NK-92 treated with Interleukin-12 subunit alpha and Interleukin-12 subunit beta, amount 100 ng/mL, for 24 hours (cell line): ENCODE measurements at places on chromosomes 7 and 10.

GRCh38 chr10:29648114-29648982, 13.6 kb upstream of the SVIL start:
- DNase-seq: no peak

DNA sequence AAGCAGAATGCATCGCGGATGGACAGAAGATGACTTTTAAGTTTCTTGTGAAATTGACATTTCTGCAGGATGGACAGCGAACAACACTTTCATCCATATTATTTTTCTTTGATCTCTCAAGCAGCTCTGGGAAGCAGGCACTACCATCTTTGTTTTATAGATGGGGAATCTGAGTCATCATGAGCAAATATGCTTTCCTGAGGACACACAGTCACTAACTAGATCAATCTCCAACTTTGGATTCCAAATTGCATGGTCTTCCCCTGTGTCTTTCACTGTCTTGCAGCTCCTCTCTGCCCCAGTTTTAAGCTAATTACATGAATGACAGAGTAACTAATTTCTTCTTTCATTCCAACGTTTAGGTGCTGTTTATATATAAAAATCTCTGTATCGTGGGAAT, 201.5 kb downstream of the ADAM12 start:
- DNase-seq: no peak

DNA sequence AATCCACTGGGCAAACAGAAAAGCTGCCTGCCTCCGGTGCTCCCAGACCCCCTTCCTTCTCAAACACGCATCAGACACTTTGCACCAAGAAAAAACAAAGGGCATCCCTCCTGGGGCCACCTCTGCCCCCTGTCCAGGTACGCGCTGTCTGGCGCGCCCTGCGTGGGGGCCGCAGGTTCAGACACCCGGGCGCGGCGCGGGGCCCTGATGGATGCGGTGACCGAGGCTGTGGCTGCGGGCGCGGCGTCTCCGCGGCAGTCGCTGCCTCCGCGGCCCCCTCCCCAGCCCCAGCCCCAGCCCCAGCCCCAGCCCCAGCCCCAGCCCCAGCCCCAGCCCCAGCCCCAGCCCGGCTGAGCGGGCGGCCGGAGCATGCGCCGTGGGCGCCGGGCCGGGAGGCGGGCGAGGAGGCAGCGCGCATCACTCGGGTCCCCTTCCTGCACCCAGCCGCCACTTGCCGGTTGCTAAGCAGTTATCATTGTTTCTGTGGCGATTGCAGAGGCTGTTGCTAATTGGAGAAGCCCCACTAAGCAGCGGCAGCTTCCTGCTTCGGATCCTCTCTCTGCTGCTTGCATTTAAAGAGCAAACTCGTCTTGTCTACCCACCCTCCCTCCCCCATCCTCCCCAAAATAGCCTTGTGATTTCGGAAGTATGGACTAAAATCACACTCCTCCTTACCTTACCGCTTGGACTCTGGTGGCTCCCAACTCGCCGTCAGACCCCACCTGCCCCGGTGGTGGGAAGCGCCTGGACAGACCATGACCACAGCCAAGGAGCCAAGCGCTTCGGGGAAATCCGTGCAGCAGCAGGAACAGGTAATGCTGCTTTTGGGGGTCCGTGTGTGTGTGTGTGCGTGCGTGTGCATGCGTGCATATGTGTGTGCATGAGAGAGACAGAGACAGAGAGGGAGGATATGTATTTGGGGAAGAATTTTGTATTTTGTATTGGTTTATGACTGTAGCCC, 252.8 kb downstream of the DPP6 start:
- DNase-seq: no peak

DNA sequence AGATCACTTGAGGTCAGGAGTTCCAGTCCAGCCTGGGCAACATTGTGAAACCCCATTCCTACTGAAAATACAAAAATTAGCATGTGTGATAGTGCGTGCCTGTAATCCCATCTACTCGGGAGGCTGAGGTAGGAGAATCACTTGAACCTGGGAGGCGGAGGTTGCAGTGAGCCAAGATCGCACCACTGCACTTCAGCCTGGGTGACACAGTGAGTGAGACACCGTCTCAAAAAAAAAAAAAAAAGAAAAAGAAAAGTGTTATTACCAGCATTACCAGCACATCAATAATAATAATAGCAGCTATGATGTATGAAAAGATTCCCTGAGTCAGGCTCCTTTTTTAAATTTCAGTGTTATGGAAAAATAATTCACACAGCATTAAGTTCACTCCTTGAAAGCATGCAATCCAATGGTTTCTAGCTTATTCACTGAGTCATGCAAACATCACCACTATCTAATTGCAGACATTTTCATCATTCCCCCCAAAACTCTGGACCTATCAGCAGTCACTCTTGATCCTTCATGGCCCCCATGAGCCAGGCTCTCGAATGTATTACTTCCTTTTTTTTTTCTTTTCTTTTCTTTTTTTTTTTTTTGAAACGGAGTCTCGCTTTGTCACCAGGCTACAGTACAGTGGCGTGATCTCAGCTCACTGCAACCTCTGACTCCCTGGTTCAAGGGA, 228.4 kb downstream of the FANK1 start:
- DNase-seq: no peak

GRCh38 chr10:114437473-114438292, 33.4 kb upstream of the AFAP1L2 start:
- DNase-seq: no peak

DNA sequence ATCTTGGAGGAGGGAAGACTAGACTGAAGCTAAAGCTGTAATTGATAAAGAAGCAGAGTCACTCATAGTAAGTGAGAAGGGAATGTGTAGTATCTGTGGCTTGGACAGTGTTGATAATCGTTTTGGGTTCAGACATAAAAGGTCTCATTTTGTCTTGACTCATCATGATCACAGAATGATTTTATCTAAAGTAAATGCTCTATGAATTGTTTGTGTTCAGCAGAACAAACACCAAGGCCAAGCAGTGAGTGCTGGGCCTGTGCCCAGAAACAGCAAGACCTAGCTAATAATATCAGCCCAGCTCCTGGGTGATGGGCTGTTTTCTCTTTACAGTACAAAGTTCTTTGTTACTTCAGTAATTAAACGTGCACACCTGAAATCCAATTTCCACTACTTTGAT, 26.7 kb upstream of the CD36 start:
- DNase-seq: no peak

DNA sequence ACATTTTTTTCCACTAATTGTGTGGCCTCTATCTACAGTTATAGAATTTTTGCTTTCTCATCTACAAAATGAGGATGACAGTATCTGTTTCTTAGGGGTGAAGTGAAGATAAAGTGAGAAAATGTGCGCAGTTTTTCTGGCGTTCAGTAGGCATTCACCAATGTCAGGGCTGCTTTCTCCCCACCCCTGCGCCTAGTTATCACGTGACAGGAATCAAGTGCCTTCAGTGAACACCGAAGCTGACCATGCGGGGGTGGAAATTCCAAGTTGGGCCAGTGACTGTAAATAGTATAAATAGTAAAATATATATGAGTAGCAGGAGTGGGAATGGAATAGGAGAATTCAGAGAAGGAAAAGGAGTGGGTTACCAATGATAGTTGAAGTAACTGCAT, 77.4 kb downstream of the TAF3 start:
- no peak for DNase-seq

DNA sequence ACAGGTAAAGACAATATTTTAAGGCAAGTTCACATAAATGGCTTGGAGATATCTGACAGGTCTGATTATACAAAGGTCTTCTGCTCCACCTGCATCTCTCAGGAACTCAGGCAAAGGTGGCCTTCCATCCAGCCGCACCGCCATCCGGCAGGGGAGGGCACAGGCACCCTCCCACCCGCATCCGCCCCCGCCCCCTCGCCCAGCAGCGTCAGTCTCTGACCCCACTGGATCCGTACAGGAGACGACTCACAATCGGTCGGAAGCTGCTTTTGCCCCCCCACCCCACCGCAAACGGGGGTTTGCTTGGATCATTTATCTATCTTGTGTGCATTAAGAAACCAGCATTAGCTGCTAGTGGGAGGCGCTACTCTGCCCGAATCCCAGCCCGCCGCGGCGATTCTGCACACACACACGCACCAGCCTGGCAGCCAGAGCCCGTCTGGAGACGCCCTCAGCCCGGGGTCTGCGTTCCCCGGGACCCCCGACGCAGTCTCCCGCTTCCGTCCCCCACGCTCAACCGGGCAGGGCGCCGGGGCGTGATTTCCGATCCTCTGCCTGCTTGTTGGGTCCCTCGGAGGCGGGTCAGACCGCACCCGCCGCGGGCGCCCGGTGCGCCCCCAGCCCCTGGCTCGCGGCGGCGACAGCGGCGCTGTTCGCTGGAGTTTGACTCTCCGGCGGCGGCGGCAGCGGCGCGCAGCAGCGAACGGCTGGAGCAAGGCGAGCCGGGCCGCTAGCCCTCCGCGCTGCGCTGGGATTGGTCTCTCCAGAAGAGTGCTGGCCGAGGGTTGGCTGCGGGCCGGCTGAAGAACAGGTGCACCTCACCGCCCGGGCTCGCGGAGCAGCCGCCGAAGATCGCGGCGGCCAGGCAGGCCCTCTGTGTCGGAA, 820 bp upstream of the NRG3 start:
- DNase-seq: no peak

- no peak for DNase-seq
Measured at GRCh38 chr10:101487399-101487798, 100.7 kb downstream of the POLL start.

- DNase-seq: no peak
Measured at GRCh38 chr10:67221939-67222494, 296.2 kb downstream of the LRRTM3 start.

- DNase-seq: no peak
Measured at GRCh38 chr7:76047305-76047810, 442 bp downstream of the STYXL1 start.

DNA sequence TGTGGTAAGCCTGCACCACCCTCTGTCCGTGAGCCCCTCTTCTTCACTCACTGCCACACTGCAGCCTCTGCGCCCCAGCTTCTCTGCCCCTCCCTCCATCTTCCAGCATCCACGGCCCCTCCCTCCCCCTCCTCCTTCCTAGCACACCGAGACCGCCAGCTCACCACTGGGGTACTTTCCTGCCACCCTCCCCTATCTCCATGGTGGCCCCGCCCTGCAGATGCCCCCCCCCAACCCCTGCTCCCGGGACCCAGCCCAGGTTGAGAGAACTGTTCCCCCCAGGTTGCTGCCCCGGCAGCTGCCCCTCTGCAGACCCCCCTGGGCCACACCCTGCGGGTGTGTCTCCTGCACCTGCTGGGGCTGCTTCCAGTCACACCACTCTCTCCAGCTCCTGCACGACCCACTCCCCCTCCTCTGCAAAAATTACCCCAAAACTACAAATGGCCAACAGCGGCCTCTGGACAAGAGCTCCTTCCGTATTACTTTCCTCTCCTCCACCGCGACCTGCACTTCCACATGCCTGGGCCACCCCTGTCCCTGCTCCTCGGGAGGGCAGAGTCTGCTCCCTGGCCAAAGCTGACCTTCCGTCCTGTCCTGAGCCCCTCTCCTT, 209.2 kb upstream of the PPP2R2D start:
- DNase-seq: no peak

- DNase-seq: no peak
Measured at GRCh38 chr10:47136866-47137265, 163.1 kb upstream of the GDF10 start.

DNA sequence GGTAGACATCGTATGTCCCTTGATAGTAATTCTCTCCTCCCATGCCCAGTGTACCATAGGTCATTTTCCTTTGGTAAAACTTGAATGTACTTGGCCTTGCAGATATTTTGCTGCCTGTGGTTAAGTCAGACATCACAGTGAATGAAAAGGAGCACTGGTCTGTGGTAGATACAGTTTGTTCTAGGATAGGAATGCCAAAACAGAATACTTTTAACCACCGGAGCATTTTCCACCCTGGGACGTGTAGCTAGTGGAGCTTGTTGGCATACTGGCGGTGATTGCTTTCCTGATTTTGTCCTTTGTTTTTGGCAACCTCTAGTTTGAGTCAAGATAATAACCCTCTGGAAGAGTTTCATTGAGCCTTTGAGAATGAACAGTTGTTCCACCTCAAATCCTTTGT, 92.0 kb upstream of the BMPER start:
- DNase-seq: no peak

- no peak for DNase-seq
Measured at GRCh38 chr7:45699726-45700390, 125.7 kb downstream of the ADCY1 start.

DNA sequence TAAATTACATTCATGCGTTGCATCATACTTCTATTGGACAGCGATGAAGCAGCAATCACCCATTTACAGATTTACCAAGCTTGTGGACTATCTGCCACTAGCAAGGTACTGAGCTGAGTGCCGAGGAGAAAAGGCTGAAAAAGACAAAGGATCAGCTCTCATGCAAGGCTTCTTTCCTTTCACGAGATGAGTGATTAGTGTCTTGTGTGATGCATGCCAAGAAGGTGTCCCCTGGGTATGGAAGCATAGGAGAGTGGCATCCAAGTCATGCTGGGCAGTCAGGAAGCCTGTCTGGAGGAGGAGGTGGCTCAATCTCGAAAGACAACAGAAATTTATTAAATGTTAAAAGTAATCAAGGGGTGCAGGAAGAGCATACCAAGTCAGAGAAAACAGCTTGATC, 40.9 kb downstream of the ACSM6 start:
- DNase-seq: no peak

- no peak for DNase-seq
Measured at GRCh38 chr7:120838281-120838682, 19.7 kb downstream of the TSPAN12 start.

- no peak for DNase-seq
Measured at GRCh38 chr10:71595649-71596048, 123.9 kb downstream of the C10orf105 start.

DNA sequence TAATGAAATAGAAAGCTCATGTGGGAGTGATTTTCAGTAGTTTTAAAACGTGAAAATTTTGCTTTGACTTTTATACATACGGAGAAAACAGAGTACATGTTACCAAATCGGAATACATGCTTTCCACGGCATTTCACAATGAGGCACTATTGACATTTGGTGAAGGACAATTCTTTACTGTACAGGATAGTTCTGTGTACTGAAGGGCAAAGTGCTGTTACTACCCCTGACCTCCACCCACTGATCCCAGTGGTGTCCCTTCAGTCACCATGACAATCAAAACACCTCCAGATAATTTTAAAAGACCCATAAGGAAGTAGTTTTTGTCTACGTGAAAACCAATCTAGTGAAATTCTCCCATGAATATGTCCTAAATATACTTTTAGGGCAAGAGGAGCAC, 33.1 kb upstream of the ANK3 start:
- DNase-seq: no peak

- DNase-seq: no peak
Measured at GRCh38 chr10:79454259-79454658, 8.8 kb upstream of the ZCCHC24 start.
